HFFc6 (cell line): ENCODE measurements at places on chromosomes 11 and 22.

DNA sequence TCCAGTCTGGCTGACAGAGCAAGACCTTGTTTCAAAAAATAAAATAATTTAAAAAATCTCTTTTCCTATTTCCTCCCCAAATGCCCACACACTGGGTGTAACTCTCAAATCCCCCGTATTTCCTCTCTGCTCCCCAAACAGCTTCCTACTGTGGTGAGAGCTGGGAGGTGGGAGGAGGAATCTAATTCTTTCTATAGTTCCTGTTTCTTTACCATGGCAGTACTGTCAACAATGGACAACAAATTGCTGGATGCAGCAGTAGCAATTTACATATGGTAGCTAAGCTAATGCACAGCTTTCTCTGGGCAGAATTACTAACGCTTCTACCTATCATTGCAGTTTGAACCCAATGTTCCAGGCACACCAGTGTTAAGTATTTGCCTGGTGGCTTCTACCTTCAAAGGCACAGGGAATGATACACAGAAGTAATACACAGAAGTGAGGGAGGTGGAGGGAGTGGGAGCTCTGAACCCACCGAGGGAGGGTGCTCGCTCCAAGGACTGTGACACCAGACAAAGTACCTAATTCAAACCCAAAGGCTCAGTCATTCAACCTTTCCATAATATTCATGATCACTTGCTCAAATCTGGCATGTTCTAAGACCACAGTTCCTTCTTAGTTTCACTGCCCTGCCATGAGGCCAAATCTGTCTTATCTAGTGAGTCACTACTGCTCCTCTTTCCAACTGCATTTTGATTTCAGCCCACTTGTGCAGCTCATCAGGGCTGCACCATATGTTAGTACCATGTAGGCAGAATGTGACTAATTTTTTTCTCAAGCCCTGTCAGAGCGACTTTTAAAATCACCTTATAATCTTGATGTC, 37.9 kb downstream of the CELF1 start:
- DNase-seq, result peak; percentile 87

- DNase-seq, result no peak
These were observed 39.2 kb upstream of the IGLL5 start for GRCh38 chr22:22848364-22848866.

GRCh38 chr11:111320728-111321568, 22.6 kb downstream of the POU2AF3 start:
- no peak for DNase-seq

DNA sequence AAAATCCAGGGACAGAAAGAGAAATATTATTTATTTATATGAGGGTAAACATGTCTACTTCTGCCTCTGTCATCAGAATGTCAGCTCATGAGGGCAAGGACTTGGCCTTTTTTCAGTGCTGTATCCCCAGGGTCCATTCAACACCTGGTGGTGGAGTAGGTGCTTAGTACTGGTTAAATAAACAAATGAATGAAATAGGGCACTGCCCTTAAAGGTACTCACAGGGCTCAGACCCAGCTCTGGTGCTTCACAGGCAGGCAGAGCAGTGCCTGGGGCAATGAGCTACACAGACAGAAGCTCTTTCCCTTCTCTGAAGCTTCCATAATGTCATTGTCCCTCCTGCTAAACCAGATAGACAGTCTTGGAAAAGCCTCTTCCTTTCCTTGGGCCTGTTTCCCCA, 30.9 kb downstream of the P4HA3 start:
- no peak for DNase-seq

GRCh38 chr11:57323167-57323854, 1.4 kb downstream of the TNKS1BP1 start:
- peak; percentile 41 for DNase-seq

- DNase-seq, result no peak
These were observed 298.7 kb upstream of the NCAM1 start for GRCh38 chr11:112662554-112662953.

DNA sequence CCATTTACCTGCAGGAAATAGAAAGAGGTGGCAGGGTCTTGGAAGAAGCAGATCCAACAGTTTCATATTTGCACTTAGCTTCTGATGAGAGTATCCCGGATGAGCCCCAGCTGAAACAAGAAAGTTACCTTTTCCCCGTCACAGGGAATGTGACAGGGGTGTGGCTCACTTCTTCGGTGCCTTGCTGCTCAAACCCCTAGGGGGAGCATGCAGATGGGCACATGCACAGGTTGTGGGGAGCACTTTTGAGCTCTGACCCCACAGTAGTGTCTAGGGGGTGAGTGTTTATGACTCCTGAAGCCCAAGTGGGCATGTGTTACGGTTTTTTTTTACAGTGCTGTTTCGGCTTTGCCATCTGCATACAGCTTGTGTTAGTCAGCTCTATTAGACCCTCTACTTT, 1221.0 kb downstream of the JRKL start:
- no peak for DNase-seq

- DNase-seq, result no peak
These were observed 51.9 kb downstream of the RBX1 start for GRCh38 chr22:41003066-41003465.

DNA sequence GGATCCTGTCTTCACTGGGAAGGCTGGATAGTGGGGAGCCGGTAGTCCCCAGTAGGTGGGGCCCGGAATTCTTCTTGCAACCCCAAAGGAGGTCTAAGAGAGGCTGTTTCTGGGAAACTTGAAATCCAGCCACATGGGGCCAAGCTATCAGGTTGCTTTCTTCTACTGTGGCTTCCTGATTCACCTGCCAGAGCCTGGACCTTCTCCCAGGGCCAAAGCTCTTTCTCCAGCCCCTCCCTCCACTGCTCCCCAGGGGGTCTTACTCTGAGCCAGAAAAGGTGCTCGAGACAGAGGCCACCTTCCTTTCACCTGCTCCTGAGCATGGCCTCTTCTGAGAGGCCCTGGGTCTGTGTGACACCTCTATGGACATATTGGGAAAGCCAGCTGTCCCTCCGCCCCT, 9.1 kb downstream of the TST start:
- no peak for DNase-seq

- DNase-seq, result no peak
These were observed 1.2 kb downstream of the TUBA8 start for GRCh38 chr22:18111759-18112330.
